ENCODE measurements at places on chromosomes 3 and 15.
A peak's percentile ranks its signal among the peaks of the same experiment; 100 is the strongest.

- no peak for DNase-seq
Observed at GRCh38 chr3:56620371-56620770, 62.7 kb downstream of the TASOR start.

GRCh38 chr15:41291065-41291631, 41.2 kb downstream of the OIP5 start:
- DNase-seq, result no peak

DNA sequence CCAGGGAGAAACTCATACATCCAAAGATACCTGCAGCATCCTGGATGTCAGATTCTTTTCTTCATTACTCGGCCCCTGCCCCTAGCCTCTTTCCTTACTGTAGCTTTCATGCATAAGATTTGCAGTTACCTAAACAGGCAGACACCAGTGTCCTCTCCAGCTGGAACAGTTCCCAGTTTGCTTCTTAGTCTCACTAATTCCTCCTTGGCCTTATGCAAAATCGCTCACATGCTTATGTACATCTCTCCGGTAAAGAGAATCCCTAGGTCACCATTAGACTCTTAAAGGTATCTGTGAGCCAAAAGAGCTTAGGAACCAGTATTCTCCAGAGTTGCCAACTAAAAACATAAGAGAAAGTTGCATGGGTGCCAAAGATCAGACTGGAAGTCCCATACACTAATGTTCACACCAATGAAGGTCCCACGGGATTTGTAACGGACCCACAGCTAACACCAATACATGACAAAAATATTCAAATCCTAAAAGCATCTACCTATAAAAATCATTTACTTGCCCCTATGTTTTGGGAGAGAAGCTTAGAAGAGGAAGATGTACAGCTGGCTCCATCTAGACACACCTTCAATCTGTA, 66.6 kb downstream of the CBLB start:
- DNase-seq, result no peak

DNA sequence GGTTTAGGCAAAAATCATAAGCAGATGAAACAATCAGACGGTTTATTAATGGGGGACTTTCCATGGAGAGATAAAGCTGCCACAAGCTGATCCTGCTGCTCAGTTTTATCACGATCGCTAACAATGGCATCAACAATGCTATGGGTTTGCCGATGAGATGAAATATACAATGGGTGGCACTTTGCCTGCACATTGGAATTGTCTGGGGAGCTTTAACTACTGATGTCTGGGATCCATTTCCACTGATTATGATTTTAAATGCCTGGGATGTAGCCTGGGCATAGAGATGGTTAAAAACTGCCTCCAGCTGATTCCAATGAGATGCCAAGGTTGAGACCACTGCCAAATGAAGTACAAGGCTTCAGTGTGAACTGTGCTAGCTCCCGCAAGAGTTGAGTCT, 30.8 kb downstream of the CRYGS start:
- DNase-seq, result no peak

DNA sequence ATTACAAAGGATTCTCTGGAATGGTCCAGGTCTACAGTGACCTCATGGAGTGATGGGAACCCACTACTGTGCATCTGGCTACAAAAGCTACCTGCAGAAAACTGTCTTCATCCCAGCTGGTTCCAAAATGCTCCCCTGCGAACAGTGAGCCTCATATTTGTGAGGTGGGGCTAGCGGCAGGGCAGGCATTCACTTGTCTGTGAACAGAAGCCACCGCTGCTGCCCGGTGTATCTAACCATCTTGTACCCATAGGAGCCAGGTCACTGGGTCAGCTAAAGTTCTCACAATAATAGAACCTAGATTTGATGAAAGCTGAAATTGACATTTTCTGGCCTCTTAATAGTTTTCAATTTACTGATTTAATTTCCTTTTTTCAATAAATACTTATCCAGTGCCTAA, 150.7 kb downstream of the KLF13 start:
- DNase-seq, result no peak

DNA sequence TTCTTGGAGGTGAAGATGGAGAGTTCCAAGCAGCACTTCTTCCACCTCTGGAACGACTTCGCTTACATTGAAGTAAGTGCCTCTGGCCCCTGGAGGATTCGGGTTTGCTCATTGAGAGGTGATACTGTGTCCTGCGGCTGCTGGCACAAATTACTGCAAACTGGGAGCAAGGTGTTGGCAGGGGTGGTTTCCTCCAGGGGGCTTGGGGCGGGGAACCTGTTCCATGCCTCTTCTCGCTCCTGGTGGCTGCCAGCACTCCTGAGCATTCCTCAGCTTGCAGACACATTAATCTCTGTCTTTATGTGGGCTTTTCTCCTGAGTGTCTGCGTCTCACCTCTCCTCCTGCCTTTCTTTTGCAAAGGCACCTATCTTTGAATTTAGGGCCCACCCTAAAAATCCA, 47.4 kb downstream of the MESD start:
- DNase-seq, result no peak

GRCh38 chr3:196886144-196886543, 18.4 kb downstream of the SENP5 start:
- DNase-seq, result no peak

DNA sequence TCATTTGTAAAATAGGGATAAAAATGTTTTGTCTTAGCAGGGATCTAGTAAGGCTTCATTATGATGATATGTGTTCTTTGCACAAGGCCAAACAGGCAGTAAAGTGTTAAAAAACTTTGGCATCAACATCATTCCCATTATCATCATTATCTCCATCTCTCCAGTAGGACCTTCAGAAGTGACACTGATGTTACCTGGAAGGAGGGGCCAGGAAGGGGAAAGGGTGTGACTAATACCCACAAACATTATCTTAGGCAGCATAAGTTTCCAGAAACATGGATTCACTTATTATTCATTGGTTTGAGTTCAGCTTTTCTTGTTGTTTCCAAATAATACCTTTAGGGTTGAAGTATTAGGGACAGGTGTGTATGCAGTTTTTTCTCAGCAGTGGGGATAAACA, 399.6 kb downstream of the PTPRG start:
- no peak for DNase-seq

DNA sequence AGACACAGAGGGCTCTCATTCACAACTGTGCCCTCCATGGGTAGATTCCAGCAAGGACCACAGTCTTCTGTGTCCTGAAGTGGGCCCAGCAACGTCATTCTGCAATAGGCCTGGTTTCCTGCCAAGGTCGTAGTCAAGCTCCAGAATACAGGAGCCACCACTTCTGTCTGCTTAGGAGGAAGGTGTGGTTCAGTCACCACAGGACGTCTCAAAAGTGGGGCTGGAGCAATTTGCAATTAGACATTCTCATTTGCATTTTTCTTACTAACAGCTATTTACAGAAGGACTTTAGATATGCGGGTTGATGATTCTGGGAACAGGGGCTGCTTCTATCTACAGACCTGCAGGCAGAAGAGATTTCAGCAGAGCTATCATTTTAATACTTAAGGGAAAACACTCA, 58.7 kb upstream of the MYRIP start:
- no peak for DNase-seq

GRCh38 chr3:183264268-183264667, 11.2 kb downstream of the B3GNT5 start:
- DNase-seq, result no peak

- no peak for DNase-seq
Observed at GRCh38 chr15:91861223-91861622, 7.7 kb downstream of the SLCO3A1 start.

GRCh38 chr15:27077790-27078189, 106.8 kb downstream of the GABRG3 start:
- DNase-seq, result no peak

GRCh38 chr3:173096994-173097785, 43.8 kb downstream of the SPATA16 start:
- DNase-seq, result peak; percentile 52

DNA sequence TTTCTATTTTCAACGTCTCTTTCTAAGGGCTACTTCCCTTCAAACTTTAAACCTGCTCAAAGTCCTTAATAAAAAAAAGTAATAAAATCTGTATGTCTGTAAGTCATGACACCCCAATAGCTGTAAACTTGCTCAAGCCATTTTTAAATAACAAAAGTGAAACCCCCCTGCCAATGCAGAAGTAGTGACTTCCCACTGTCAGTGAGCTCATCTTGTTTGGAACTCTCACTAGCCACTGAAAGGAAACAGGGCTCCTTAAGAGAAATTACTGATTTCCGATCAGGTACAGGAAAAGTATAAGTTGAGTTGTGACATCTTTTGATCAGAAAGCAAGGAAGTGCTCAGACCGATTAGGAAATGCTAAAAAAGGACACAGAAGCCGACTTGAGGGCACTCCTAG, 27.6 kb upstream of the GPR171 start:
- DNase-seq, result no peak

- DNase-seq, result no peak
Observed at GRCh38 chr15:55499151-55499550, 8.9 kb downstream of the DNAAF4 start.

DNA sequence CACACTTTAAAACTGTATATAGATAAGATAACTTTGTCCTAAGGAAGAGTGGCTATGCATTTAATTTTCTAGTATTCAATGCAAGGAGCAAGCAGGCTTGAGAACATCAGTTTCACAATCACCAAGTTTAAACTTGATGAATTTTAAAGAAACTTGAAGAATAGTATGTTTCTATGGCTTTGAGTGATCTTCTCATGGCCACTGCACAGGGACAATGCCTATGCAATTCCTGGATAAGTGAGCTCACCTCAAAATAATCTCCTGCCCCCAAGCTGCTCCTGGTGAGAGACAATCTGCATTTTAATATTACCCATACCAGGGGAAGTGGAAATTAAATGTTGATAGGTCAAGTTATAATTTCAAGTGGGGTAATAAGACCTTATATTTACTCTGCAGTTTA, 376.6 kb upstream of the CBLB start:
- DNase-seq, result no peak

GRCh38 chr3:181790561-181790960, 78.8 kb downstream of the SOX2 start:
- no peak for DNase-seq

DNA sequence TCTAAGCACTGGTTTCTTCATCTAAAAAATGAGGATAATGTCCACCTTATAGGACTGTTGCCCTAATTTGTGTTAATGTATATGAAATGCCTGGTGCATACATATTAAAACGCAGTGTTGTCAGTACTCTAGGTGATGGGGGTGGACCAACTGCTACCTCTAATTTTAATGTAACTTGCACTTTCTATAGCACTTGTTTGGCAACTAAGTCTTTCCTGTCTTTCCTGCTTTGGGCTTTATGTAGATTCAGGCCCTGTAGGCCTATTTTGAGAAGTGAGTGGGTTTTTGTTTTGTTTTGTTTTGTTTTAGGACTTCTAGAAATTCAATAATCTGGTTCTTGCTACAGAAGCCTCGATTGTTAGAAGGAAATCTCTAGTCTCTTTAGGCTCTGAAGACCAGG, 21.2 kb downstream of the SLC7A14 start:
- DNase-seq, result no peak

- DNase-seq, result no peak
Observed at GRCh38 chr3:128395046-128395445, 71.6 kb downstream of the DNAJB8 start.

GRCh38 chr3:134357914-134358811, 16.1 kb downstream of the AMOTL2 start:
- DNase-seq, result peak; percentile 97

DNA sequence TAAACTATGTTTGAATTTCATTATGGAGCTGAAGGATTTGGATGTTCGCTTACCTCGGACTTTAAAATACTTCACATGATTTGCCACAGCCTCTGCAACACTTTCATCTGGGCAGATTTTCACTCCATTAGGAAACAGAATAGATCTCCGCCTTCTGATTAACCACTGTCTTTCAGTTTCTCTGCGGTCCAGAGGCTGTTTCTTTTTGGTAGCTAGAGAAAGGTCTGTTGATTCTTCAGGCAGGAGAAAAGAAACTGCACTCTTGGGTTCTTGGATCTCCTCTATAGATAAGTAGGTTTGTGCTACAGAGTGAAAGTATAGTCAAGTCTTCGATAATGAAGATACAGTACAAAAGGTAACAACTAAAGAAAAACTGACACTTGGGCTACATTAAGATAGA, 844 bp downstream of the IMPG2 start:
- no peak for DNase-seq

DNA sequence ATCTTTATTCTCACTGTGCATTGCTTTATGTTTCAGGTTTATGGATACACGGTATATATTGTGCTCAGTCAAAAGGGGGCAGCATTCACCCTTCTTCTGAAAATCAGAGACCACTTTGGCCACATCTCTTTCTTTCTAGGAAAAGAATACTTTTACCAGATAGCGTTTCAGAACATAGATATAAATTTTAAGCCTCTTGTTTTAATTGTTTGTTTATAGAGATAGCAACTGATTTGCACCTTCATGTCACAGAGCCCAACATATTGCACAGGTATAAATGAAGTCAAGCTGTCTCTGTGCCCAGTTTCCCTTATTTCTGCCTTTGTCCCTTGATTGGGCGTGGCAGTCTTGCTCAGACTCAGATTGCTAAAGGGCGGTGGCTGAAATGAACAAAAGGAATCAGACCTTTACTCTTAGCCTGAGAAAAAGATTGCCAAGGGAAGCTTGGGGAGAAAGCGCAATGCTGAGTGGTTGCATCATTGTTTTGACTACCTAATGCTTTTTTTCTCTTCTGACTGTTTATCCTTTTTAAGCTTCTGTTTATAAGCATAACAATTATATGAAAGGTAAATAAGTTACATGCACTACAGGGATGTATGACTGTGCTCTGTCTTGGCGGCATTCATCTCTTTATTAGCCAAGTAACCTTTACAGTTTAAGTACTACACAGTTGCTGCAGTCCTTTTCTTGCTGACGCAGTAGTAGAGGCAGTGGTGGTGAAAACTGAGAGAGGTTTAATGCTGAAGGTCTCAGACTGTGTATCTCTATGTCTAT, 70.8 kb upstream of the ZBTB20 start:
- DNase-seq, result peak; percentile 51

- peak; percentile 39 for DNase-seq
Observed at GRCh38 chr15:55526559-55527036, 18.6 kb upstream of the DNAAF4 start.

DNA sequence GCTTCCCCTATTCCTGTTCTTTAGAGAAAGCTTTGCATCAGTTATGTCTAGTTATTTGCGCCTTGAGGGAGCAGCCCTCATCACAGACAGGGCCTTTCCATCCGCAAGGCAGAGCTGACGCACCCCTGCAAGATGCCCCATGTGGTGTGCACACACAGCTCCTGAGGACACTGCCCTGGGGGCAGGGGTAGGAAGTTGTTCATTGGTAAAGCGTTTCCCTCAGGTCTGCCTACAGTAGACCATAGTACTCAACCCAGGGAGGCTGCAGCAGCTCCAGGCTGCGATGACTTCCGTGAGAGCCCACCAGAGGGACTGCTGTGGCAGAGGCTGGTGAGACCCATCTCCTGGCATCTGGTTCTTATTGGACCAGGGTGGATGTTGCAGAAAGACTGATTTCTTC, 55.1 kb upstream of the PLXNA1 start:
- no peak for DNase-seq
